ENCODE measurements at places on chromosomes 16 and 17. TPM values are rescaled to one million over a fixed set of nuclear protein-coding genes. Genes with fewer than 3 reads are reported as not detected.
A peak's percentile ranks its signal among the peaks of the same experiment; 100 is the strongest.

The CRYBA1 gene
- total RNA-seq: not detected

The KIF18B gene
- 2.9 TPM for total RNA-seq

The NETO2 gene
- 12.1 TPM for total RNA-seq

The OR3A3 gene
- not detected for total RNA-seq

- H3K4me1 ChIP-seq: no peaks in the 10 kb centered on the region
- H3K36me3 ChIP-seq: no peaks in the 10 kb centered on the region
- H3K27me3 ChIP-seq: no peaks in the 10 kb centered on the region
- no peak overlapping the region for H3K4me3 ChIP-seq
- no peak for DNase-seq
These were observed 36.8 kb downstream of the MSI2 start for GRCh38 chr17:57293077-57293476.

DNA sequence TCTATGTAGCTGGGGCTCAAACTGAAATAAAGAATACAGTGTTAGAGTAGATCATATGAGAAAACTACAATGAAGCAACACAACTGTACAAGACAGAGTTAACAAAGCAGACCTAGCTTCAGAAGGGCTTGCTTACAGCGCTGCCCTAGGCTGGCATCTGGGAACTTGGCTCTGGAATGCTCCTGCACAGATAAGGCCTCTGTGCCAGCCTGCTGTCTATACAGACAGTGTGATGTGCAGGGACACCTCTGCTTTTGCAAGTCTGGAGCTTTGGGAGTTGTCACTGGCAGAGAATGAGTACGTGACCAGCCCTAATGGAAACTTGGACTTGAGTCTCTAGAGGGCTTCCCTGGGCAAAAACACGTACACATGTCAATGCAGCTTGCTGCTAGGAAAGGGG, 32.1 kb upstream of the SLC38A8 start:
- H3K27me3 ChIP-seq: no peaks in the 10 kb centered on the region
- peaks cover 82% of the 10 kb centered on the region for H3K36me3 ChIP-seq
- H3K4me3 ChIP-seq: no peak overlapping the region
- H3K27ac ChIP-seq: no peak overlapping the region
- DNase-seq: no peak

- H3K36me3 ChIP-seq: no peaks in the 10 kb centered on the region
- H3K4me3 ChIP-seq: no peak overlapping the region
- no peaks in the 10 kb centered on the region for H3K4me1 ChIP-seq
- no peak for DNase-seq
- no peak overlapping the region for H3K27ac ChIP-seq
- H3K27me3 ChIP-seq: no peaks in the 10 kb centered on the region
These were observed 17.4 kb downstream of the NXN start for GRCh38 chr17:962166-962565.

DNA sequence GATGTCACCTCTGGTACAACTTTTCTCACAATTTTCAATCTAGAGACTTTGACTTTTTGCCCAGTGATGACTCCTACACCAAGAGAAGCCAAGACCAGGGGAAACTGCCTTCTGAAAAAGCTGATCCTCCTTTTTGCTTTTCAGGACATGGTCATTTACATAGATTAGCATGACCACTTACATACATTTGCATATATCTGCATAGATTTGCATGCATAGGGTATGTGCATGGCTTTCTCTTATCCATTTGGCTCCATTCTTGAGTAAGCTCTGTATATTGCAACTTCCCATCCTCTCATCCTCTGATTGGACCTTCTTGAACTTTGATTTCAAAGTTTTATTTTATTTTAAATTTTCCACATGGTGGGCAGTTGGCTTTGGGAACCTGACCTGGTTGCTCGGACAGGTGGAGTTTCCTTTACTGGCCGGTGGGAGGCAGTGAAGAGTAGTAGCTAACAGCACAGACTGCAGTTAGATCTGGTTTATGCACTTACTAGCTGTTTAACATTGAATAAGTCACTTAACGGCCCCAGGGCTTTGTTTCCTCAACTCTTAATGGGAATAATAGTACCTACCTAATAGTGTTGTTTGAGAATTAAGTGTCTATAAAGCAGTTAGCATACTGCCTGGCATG, 92.9 kb downstream of the GPR139 start:
- no peak overlapping the region for H3K27ac ChIP-seq
- no peaks in the 10 kb centered on the region for H3K36me3 ChIP-seq
- no peak overlapping the region for H3K4me3 ChIP-seq
- no peak for DNase-seq
- no peaks in the 10 kb centered on the region for H3K27me3 ChIP-seq

DNA sequence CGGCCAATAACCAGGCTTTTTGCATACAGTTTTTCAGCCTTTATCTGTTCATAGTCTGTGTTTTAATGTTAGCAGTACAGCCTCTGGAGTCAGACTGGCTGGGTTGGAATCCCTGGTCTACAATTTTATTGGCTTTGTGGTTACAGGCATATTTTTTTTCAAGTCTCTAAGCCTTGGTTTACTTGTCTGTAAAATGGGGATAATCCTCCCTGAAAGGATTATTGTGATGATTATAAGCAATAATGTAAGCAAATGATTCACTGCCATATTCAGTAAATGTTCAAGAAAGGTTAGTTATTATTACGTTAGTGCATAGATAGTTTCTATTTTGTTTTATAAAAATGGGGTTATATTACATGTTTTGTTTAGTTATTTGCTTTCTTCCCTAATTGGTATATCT, 15.7 kb downstream of the COX10 start:
- H3K27me3 ChIP-seq: no peaks in the 10 kb centered on the region
- no peak overlapping the region for H3K27ac ChIP-seq
- H3K4me1 ChIP-seq: no peaks in the 10 kb centered on the region
- H3K36me3 ChIP-seq: peaks cover 11% of the 10 kb centered on the region

- no peak for DNase-seq
- H3K4me3 ChIP-seq: no peak overlapping the region
- no peaks in the 10 kb centered on the region for H3K4me1 ChIP-seq
- H3K27ac ChIP-seq: no peak overlapping the region
- H3K36me3 ChIP-seq: no peaks in the 10 kb centered on the region
These were observed 73.3 kb upstream of the LHX1 start for GRCh38 chr17:36863676-36864612.

- H3K27ac ChIP-seq: no peak overlapping the region
- H3K4me1 ChIP-seq: no peaks in the 10 kb centered on the region
- no peaks in the 10 kb centered on the region for H3K36me3 ChIP-seq
- H3K4me3 ChIP-seq: no peak overlapping the region
These were observed 116.6 kb downstream of the SPECC1 start for GRCh38 chr17:20125724-20126123.

DNA sequence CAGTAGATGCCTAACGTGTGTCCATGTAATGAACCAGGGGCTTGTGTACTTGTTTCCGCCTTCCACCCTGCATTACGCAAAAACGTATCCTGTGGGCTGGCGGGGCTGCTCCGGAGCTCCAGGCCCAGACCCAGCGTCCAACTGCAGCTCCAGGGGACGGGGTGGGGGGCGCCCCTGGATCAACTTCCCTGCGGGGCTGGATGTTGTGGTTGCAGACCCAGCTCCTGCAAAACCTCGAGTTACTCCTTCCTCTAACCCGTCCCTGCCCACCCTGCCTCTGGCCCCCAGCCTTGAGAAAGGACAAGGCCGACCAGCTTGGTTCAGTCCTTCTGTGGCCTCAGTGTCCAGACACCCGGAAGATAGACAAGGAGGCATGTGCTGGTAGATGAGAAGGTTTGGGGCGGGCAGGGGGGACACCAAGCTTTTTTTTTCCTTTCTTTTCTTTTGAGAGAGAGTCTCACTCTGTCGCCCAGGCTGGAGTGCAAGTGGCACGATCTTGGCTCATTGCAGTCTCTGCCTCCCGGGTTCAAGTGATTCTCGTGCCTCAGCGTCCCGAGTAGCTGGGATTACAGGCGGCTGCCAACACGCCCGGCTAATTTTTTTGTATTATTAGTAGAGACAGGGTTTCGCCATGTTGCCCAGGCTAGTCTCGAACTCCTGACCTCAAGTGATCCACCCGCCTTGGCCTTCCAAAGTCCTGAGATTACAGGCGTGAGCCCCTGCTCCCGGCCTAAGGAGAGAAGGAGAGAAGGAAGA, 731 bp upstream of the EXOC7 start:
- H3K27ac ChIP-seq: peak overlapping the region; percentile 87
- H3K4me1 ChIP-seq: peaks cover 8% of the 10 kb centered on the region
- no peak for DNase-seq

DNA sequence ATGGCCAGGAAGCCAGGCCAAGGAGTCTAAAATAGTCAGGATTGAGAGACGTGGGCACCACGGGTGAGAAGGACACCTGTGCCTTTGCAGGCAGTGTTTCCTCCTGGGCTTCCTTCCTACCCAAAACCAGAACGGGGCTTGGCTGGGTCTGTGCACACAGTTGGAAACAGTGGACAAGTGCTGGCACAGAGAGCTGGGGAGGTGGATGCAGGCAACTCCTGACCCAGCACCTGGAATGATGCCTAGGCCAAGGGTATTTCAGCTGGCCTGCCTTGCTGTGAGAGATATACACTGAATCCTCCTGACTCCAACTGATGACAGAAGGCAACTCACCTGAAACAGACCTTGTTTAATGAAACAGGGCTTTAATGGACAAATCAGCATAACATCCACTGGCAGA, 186.2 kb downstream of the SLC39A11 start:
- H3K27me3 ChIP-seq: no peaks in the 10 kb centered on the region
- H3K4me1 ChIP-seq: no peaks in the 10 kb centered on the region
- no peak overlapping the region for H3K4me3 ChIP-seq
- no peak for DNase-seq
- H3K36me3 ChIP-seq: no peaks in the 10 kb centered on the region

Data from left lung (tissue), 14 donors.